Glutamatergic neuron (in vitro differentiated cells): ENCODE measurements at places on chromosomes 1 and 21. TPM values are rescaled to one million over a fixed set of nuclear protein-coding genes. Genes with fewer than 3 reads are reported as not detected.

Gene CKS1B
- total RNA-seq = 22.8 TPM

Gene IL20
- not detected for total RNA-seq

DNA sequence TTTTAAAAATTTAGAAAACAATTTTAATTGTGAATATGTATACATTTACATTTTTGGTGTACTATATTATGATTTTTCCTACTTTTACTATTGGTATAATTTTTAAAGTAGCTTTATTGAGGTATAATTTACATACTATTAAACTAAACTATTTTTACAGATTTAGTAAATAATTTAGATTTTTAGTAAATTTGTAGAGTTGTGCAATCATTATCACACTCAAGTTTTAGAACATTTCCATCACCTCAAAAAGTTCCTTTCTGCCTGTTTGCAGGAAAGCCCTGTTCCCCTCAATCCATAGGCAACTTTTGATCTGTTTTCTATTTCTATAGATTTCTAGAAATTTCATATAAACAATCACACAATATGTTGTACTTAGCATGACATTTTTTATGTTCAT lies 8.2 kb downstream of the PHTF1 start:
- no peaks in the 10 kb centered on the region for H3K36me3 ChIP-seq
- H3K4me1 ChIP-seq = peaks cover 9% of the 10 kb centered on the region
- DNase-seq = no peak
- H3K27ac ChIP-seq = no peak overlapping the region
- H3K4me3 ChIP-seq = no peak overlapping the region

GRCh38 chr1:158248118-158248517 lies 6.1 kb upstream of the CD1A start:
- no peaks in the 10 kb centered on the region for H3K27me3 ChIP-seq
- DNase-seq = no peak

DNA sequence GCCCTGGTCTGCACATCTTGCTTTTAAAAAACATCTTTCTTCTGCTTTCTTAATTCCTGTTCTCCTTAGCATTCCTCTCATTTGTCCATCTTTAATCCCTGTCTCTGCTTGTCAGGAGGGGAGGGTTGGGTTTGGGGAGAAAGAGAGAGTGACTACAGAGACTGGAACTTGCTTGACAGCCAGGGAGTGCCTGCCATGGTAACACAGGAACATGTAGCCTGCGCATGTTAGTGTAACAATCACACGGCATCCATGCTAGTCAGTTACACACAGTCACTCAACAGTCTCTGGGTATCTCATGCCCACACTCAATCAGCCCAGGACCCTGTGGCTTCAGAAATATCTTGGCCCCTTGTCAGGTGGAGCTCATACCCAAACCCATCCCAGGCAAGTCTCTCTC lies 818 bp upstream of the TFAP2E start:
- no peak for DNase-seq
- H3K27ac ChIP-seq = no peak overlapping the region
- H3K4me3 ChIP-seq = peak overlapping the region; percentile 3
- H3K27me3 ChIP-seq = peaks cover 25% of the 10 kb centered on the region
- H3K36me3 ChIP-seq = peaks cover 5% of the 10 kb centered on the region
- no peaks in the 10 kb centered on the region for H3K4me1 ChIP-seq

DNA sequence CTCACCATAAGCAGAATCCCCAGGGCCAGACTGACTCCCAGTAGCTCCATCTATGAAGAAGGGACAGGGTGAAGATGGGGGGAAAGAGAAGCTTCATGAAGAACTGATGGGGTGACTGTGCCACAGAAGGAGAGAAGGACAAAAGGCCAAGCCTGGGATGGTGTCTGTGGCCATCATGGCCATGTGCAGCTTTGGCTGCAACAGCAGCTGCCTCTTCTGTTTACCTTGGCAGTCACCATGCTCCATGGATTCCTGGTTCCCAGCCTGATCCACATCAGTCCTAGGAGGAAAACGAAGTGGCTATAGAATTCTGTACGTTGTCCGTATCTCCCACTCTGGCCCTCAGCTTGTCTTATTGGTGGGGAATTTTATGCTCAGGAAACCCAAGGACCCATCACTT lies 12.0 kb downstream of the SEMA6C start:
- peaks cover 24% of the 10 kb centered on the region for H3K27me3 ChIP-seq
- H3K36me3 ChIP-seq = peaks cover 13% of the 10 kb centered on the region
- no peak overlapping the region for H3K4me3 ChIP-seq
- no peak for DNase-seq
- peaks cover 9% of the 10 kb centered on the region for H3K4me1 ChIP-seq

DNA sequence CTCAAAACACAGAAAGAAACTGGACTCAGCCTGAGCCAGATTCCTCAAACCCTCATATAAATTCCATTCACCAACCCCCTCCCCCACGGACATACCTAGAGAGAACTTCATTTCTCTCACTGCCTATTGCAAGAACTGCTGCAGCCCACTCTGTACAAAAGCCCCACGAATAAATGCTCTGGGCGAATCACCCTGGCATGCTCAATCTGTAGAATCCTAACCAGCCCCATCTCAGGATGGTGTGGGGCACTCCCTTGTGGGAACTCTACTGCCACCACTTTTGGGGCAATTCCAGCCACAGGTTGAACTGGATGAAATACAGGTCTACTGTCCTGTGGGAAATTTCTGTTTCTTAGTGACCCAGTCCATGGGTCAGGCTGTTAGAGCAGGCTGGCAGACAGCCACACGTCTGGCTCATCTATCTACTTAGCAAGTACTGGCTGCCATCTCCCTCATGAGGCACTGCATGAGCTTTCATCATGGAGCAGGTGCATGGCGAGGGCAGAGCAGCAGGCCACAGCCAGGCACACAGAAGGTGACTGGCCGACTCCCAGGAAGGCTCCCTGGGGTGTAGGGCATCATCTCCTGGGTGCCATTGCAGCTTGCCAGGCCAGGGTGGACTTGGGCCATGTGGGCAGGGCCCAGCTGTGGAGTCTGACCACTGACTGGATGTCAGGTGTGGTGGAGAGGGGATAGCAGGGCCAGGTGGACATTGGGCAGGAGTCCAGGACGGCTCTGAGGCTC lies 1.6 kb upstream of the C1orf35 start:
- H3K36me3 ChIP-seq = no peaks in the 10 kb centered on the region
- peaks cover 3% of the 10 kb centered on the region for H3K4me1 ChIP-seq
- peaks cover 10% of the 10 kb centered on the region for H3K27me3 ChIP-seq
- H3K27ac ChIP-seq = peak overlapping the region; percentile 6
- H3K4me3 ChIP-seq = peak overlapping the region; percentile 64

DNA sequence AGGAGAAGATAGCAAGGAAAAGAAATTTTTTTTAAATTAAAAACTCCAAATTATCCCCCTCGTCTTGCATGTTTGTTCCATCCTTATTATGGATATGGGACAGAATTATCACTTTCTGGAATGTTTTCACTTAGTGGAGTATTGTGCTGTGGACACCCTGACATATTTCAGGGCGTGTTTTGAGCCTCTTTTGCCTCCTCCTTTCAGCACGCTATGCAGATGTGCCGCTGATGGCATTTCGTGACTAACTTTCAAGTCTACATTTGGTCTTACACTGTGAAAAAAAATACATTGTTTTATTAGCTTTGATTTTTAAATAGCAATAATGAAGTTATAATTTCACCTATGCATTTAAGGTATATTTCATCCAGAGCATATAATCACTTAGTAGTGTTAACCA lies 738.7 kb downstream of the LTN1 start:
- no peaks in the 10 kb centered on the region for H3K27me3 ChIP-seq
- H3K27ac ChIP-seq = no peak overlapping the region
- DNase-seq = no peak
- H3K4me1 ChIP-seq = no peaks in the 10 kb centered on the region
